Activated T-helper 2 cell treated with anti-CD3 and anti-CD28 coated beads, Interferon-gamma antibody, Interleukin-2, Interleukin-4, amounts not matched to agents 10 μg/mL and 5 μg/mL and 100 μg/mL, durations not matched to agents 14 hours and 24 hours and 36 hours (primary cell): ENCODE measurements at places on chromosomes 2 and 18.
A peak's percentile ranks its signal among the peaks of the same experiment; 100 is the strongest.

- no peak overlapping the region for H3K27ac ChIP-seq
- H3K4me3 ChIP-seq = no peak overlapping the region
- H3K4me1 ChIP-seq = no peaks in the 10 kb centered on the region
- H3K27me3 ChIP-seq = peaks cover 21% of the 10 kb centered on the region
- no peak for DNase-seq
- no peaks in the 10 kb centered on the region for H3K36me3 ChIP-seq
Measured at GRCh38 chr2:239035997-239036731, 188.3 kb downstream of the TWIST2 start.

DNA sequence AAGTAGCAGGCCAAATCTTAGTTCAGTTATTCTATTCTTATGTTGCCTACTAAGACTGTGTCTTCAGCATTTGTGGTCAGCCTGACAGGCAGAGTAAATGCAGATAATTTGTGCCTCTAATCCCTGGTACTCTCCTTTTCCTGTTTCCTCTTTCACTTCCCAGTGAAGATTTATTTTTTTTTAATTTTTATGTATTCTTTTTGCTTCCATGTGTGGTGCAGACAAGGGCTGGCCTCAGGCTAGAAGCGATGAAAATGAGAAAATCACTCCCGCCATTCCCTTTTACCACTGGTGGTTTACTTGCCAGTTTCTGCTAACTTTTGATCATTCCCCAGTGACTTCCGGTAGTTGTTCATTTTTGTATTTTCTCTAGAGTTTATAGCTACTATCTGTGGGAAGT is 30.9 kb downstream of the DSEL start:
- DNase-seq = no peak
- no peaks in the 10 kb centered on the region for H3K36me3 ChIP-seq
- no peaks in the 10 kb centered on the region for H3K4me1 ChIP-seq

- peaks cover 38% of the 10 kb centered on the region for H3K27me3 ChIP-seq
- peaks cover 8% of the 10 kb centered on the region for H3K4me1 ChIP-seq
- no peak for DNase-seq
- H3K36me3 ChIP-seq = no peaks in the 10 kb centered on the region
Measured at GRCh38 chr2:230893338-230893737, 28.6 kb downstream of the ITM2C start.

GRCh38 chr2:241095594-241096290 is 6.3 kb downstream of the MTERF4 start:
- peaks cover 27% of the 10 kb centered on the region for H3K4me1 ChIP-seq
- no peak overlapping the region for H3K4me3 ChIP-seq
- DNase-seq = no peak
- H3K27ac ChIP-seq = peak overlapping the region; percentile 52
- peaks cover 74% of the 10 kb centered on the region for H3K36me3 ChIP-seq
